Iris pigment epithelial cell (primary cell): ENCODE measurements at places on chromosomes 2 and 18.

DNA sequence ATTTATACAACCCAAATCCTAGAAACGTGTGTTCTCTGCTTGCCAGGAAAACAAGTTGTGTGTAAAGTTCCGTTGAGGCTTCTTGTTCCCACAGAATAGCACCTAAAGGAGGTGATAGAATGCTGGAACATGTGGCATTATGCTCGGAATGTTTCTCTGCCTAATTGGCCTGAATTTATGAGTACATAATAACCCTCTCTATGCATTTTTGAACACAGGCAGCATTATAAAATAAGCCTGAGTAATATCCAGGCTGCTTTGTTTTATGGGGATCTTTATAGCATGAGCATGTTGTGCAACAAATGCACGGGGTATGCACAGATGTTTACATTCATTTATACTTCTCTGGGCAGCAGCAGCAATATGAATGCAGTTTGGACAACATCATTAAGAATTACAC lies 385.7 kb downstream of the MBD2 start:
- DNase-seq: no peak

DNA sequence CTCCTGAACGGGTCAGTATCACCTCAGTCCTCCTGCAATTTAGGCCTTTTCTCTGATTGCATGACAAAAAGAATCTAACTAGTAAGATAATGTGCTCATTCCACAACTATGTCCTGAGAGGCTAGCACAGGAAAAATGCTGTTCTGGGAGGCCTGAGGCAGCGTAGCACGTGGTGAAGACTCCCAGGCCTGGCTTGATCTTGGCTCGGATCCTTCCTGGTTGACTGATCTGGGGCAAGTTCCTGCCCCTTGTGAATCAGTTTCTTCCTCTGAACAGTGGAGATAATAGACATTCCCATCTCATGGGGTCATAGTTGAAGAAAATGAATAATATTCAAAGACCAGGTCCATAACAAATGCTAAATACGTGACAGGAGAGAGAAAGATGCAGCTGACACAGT lies 12.3 kb downstream of the FBLN7 start:
- DNase-seq: peak; percentile 97

DNA sequence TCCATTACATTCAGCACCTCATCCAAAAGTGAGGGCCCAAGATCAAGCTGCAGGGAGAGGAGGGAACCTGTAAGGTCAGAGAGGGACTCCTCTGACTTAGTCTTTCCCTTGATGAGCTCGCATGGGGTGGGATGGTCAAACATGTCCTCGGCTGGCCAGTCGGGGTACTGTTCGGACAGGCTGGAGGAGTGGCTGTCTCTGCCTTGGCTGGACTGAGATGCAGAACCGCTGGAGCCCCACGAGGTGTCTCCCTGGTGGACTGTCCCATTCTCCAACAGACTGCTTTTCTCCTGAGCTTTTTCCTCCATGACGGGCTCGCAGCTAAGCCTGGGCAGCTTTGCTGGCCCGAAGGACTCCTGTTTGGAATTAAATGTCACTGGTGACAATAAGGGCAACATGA lies 25.6 kb downstream of the CDC42EP3 start:
- DNase-seq: no peak

DNA sequence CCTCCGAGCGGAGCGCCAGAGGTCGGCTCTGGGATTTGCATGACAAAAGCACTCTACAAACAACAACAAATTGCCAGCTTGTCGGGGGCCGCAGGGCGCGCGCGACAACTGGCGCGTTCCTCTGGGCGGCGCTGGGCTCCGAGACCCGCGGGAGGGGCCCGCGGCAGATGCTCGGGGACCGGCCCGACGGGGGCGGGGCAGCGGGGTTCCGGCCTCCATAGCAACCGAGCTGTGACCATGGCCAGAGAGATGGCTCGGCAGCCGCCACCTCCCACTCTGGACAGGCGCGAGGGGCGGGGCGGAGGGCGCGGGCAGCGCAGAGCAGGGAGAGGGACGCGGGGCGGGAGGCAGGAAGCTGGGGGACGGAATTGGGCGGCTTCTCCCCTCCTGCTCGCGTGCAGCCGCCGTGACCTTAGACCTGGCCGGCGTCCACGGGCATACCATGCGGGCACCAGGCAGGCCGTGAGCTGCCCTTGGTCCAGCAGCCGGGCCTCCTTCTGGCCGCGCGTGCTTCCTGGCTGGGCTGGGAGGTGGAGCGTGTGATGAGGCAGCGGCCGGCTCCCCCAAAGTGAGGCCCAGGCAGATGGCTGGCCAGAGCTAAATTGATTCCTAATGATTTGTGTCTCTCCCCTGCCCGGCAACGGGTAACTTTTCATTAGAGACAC lies 171.5 kb downstream of the CELF4 start:
- peak; percentile 29 for DNase-seq

DNA sequence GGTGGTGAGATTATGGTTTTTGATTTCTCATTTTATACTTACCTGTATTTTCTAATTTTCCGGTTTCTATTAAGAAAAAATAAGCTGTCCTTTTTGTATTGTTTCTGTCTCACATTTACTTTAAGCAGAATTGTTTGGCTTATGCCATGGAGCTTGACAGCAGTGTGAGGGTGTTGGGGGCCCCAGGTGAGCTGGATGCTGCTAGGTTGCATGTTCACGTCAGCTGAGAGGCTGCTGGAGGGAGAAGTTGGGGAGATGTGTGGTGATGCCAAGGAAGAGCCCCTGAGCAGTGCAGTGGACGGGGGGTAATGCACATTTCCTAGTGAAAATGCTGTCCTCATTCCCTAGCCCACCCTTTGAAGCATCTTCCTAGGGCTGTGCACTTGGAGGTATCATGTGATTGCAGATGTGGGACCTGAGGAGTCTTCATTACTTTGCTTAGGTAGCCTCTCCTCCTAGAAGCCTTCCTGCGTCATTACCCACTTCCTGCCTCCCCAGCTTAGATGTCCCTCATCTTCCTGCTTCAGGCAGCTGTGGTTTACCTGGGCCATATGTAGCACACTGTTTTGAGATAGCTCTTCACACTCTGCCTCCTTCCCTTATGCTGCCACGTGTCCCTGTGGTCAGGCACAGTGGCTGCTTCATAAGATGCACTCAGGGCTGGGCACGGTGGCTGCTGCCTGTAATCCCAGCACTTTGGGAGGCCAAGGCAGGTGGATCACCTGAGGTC lies 16.2 kb downstream of the ATG16L1 start:
- no peak for DNase-seq

DNA sequence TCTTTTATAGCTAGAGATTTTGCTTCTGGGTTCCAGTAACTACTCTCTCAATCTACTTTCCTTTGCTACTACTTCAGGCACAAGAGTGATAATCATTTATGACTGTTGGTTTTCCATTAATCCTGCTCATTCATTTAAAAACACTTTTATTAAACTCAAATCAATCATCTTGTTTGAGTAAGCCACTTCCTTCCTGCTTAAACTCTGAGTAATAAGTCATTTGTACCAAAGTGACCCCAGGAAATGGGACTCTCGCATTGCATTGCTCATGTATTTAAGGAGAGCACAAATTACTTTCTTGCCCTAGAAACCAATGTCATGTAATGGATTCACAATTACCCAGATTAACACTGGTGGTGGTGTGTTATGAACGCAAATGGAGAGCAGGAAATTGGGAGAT lies 270.7 kb upstream of the HNMT start:
- DNase-seq: peak; percentile 30

- DNase-seq: no peak
Observed at GRCh38 chr2:33605056-33605455, 6.0 kb upstream of the FAM98A start.

DNA sequence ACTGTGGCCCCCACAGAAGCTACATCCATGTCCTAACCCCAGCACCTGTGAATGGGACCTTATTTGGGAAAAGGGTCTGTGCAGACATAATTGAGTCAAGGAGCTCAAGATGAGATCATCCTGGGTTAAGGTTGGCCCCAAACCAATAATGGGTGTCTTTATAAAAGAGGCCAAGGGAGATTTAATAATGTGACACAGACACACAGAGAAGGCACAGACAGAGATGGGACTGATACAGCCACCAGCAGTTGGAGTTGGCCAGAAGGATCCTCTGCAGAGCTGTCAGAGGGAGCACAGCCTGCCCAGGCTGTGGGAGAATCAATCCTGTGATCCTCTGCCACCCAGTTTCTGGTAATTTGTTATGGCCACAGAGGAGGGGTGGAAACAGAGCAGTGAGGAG lies 26.0 kb downstream of the SNORC start:
- DNase-seq: no peak

DNA sequence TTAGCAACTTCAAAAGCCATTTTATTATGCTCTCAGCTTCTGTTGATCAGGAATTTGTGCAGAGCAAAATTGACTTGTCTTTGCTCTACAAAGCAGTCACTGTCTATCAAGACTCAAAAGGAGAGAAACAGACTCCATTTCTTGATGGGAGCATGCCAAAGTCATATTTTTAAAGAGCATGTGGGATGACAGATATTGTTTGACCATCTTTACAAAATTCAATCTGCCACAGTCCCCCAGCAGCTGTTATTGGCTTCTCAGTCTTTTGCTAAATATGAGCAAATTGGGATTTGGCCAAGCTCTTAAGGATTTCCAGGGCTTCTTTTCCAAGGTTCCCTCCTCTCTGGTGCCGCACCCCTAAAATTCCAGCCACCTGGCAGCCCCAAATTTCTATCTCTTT lies 67.9 kb downstream of the TEX51 start:
- no peak for DNase-seq

DNA sequence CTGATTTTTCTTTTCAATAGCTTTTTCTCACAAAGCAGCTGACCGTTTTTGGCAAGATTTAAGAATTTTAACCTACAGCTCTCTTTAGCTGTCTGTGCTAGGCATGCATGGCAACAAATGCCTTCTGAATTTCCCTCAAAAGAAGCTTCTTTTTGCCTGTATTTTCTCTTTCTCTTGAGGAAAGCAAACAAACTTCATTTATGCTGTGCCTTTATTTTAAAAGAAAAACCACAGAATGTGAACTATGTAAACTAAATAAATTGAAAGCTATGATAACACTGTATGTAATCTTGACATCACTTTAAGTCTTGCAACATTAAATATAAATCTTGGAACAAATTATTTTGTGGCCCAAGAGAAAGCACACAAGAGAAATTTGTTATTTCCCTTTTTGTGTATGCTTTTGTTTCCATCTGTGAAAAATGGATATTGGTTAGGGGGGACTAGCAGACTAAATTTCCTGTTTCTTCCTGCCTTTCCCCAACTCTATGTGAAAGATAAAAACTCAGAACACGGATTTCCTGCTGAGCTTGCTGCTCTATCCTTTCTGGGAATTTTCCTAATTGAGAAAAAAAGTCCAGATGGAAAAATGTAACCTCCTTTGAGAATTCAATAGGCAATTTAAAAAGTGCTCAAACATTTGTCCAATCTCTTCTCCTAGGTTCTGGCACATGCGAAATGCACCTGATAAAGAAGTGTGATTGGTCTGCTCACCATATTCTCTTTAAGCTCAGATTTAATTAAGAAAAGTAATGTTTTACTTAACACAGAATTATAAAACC lies 20.9 kb upstream of the TFPI start:
- peak; percentile 81 for DNase-seq

- no peak for DNase-seq
Observed at GRCh38 chr2:192687015-192687414, 492.3 kb upstream of the TMEFF2 start.

DNA sequence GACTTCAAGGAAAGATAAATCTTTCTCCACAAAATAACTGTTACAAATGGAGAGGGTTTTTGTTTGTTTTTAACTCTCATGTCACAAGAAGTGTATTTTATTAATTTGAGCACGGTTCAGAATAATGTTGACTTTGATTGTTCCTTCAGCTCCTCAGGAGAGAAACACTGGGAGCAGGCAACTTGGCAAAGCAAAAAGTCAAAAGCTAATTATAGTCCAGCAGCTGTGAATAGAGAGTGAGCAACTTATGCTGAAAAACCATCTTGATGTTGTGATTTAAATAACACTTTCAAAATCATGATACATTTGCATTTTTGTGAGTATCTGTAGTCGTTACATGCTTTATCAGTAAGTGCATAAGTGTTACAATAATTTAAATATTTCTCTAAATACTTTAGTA lies 37.5 kb upstream of the TTN start:
- DNase-seq: no peak

- DNase-seq: no peak
Observed at GRCh38 chr18:57270156-57270555, 82.2 kb upstream of the ST8SIA3 start.

DNA sequence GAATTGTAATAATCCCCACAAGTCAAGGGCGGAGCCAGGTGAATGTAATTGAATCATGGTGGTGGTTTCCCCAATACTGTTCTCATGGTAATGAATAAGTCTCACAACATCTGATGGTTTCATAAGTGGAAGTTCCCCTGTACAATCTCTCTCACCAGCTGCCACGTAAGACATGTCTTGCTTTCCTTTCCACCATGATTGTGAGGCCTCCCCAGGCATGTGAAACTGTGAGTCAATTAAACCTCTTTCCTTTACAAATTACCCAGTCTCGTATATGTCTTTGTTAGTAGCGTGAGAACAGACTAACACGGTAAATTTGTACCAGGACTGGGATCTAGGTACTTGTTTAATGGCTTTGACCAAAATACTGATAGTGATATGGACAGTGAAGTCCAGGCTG lies 744.3 kb upstream of the REG3G start:
- no peak for DNase-seq

GRCh38 chr2:65607662-65608305 lies 175.4 kb upstream of the SPRED2 start:
- no peak for DNase-seq

DNA sequence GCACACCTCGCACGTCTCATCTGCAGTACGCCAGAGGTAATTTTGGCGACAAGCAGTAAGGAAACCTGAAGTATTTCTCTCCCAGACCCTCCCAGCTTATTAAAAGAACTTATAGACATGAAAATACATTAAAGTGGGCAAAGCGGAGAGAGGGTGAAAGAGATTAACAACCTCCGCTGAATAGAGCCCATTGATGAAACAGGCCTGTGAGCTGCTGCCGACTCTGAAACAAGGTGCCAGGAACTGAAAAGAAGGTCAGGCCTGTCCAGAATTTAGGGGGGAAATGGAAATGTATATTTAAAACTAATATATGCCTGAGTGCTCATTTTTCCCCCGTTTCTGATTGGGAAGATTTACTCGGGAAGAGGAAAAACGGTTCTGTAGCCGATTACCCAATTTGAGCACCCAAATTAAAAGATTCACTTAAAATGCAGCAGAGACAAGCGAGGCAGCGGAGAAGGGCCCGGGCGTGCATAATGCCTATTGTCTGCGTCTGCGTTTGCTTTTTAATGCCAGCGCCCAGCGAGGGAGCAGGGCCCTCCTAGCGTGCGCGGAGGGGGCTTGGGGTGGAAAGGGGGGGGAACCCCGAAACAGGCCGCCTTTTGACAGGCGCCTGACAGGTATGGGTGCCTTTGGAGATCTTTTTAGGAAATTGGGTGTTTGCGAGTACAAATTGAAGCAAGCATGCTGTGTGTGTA lies 316.2 kb downstream of the GBX2 start:
- DNase-seq: no peak

- DNase-seq: no peak
Observed at GRCh38 chr2:121092095-121092494, 192.9 kb downstream of the TFCP2L1 start.
